Omental fat pad (tissue), 4 donors: ENCODE measurements at places on chromosomes 7 and 10.

- DNase-seq: no peak
Observed at GRCh38 chr10:75331081-75331480, 70.5 kb downstream of the ZNF503 start.

GRCh38 chr7:17297243-17297642 lies 1.2 kb upstream of the AHR start:
- no peak for DNase-seq

DNA sequence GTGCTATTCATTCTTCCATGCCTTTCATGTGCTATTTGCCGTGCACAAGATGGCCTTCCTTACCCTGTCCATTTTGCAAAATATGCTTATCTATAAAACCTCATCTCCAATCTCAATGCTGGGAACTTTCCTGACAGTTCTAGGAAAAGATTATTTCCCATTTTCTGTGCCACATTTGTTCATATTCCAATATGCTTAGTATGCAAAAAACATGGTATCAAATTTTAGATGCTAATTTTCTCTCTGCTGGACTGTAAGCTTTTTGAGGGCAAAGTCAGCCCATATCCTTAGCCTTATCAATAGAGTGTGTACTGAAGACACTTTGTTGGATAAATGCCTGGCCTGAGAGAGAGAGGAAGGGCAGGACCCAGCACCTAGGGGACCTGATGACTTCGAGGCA lies 39.4 kb downstream of the MGAM2 start:
- no peak for DNase-seq

- DNase-seq: no peak
Observed at GRCh38 chr7:537911-538634, 18.4 kb upstream of the PDGFA start.

GRCh38 chr7:151374139-151374538 lies 32.5 kb downstream of the NUB1 start:
- no peak for DNase-seq

DNA sequence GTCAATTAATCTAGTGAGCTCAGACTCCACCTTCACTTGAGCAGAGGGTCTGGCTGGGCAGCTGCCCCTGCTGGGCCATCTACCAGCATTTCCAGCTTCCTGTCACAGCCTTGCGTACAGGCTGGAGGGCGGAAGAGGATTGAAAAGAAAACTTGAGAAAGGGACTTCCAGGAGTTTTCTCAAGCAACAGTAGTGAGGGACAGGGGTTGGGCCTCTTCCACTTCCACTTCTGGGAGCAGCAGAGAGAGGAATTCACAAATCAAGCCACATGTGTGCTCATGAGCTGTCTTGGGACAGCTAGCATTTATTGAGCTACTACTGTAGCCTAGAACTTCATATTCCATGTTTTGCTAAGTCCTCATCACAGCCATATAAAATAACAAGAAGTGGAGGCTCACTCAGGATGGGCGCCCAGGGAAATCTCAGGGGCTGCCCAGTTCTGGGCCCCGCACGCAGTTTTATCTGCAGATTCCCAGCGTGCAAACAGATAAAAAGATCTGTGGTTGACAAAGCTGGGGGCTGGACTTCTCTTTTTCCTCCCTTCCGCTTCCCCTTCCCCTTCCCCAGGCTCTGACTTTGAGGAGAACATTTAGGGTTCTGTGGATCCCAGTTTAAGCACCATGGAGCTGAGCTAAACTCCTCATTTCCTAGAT lies 135.8 kb downstream of the RGS10 start:
- no peak for DNase-seq

DNA sequence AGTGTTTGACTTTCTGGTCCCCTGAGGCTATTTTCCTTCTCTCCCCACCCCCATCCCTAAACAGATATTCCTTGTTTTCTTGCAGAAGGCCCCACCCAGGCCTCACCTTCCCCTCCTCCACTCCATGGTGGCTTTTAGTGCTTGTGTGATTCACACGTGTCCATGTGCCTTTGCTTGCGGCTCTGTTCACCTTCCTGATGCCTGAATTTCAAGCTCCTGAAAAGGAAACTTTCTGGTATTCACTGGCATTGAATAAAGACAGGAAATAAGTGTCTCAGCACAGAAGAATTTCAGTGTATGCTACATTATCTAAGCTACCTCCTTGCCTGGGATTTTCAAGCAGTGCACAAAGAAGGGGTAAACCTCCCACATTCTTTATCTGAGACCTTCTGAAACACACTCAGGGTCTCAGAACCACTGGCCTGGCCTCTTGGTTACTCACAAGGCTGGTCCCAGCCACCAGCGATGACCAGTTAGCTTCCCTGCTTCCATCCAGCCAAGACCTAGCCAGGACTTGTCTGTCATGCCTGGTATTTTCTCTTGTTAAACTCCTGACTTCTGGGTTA lies 17.2 kb upstream of the UBE2H start:
- DNase-seq: no peak

DNA sequence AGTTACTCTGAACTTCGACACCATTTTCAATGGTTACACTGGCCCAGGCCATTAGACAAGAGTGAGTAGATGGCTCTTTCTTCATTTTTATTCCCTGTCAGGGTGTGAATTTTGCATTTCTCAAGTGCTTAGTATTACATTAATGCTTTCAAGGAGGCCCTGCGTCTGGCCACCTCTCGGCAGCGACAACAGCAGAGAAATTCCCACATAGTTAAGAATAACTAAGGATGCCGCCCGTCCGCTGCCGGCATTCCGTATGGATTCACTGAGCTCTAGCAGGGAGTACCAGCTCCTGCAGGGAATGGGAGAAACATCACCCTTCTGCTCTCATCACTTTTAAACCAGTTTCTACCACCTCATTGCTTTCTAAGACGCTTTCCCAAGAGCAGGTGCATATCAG lies 153.6 kb downstream of the TCERG1L start:
- no peak for DNase-seq

GRCh38 chr7:30866939-30867338 lies 44.7 kb upstream of the AQP1 start:
- DNase-seq: no peak

- no peak for DNase-seq
Observed at GRCh38 chr10:120018695-120019094, 126.2 kb downstream of the SEC23IP start.

- no peak for DNase-seq
Observed at GRCh38 chr10:84331091-84331490, 2.7 kb downstream of the CCSER2 start.

DNA sequence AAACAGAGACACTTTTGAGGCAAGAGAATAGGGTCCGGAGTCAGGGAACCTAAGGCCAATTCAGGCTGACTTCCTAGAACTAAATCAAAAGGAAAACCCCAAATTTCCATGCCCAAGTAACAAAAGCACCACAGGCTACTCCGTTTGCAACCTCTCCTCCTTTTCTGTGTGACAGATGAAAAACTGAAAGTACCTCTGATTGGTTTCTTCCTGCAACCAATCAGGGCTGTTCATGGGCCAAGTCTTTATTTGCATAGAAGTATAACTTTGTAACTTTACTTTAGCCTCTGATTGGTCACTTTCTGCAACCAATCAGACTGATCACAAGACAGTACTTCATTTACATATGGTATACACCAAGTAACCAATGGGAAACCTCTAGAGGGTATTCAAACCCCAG lies 239.9 kb upstream of the KCND2 start:
- no peak for DNase-seq

DNA sequence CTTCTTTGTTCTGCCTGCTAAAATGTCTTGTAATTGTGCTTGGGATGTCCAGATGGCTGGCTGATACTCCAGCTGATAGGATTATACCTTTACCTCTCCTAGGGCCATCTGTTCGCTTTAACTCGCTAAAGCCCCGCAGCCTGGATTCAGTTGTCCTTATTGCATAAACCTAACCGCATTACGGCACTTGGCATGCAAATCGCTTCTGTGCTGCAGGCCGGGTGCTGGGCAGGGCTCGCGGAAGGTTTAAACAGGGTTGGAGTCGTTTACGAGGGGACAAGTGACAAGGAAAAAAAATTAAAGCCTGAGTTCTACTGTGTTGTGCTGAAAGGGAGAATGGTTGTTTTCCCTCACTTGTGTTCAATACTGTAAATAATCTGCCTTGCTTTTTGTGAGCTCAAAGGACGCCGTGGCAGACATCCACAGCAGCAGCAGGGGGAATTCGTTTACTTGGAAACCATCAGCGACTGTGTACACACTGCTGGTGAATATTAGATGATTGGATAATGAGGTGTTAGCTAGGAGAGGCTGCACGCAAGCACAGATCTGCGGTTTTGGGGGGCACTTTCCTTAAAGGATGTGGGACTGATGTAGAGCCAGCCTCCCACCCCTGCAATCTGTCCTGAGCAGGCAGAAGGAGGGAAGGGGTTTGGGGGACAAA lies 93.0 kb downstream of the EBF3 start:
- no peak for DNase-seq

DNA sequence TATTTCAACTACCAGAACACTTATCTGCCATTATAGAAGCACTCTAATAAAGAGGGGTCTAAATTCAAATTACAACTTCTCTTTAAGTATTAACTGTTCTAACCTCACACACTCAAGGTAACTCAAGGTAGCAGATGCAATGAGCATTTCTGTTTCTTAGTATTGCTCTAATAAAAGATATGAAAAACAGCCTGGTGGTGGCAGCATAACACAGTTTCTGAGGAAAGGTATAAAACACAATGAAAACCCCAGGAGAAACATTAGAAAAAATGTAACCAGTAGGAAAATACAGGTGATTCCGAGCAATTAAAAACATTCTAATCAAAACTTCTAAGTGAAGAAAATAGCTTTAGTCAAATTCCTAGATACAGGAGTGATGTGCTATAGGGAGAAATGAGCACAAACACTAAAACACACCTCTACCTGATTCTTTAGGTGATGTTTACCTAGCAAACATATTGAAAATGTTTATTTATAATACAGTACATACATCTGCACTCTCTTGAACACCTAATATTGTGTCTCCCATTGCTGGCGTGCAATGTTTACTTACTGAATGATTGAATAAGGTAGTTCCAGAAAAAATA lies 3.5 kb downstream of the MKRN1 start:
- no peak for DNase-seq

GRCh38 chr7:55546814-55547213 lies 25.5 kb downstream of the VOPP1 start:
- DNase-seq: peak; percentile 60

- DNase-seq: no peak
Observed at GRCh38 chr10:117164592-117165537, 26.8 kb upstream of the VAX1 start.

GRCh38 chr7:76394957-76395356 lies 14.5 kb downstream of the SSC4D start:
- DNase-seq: no peak

- no peak for DNase-seq
Observed at GRCh38 chr7:74267756-74268565, 13.8 kb upstream of the RFC2 start.

DNA sequence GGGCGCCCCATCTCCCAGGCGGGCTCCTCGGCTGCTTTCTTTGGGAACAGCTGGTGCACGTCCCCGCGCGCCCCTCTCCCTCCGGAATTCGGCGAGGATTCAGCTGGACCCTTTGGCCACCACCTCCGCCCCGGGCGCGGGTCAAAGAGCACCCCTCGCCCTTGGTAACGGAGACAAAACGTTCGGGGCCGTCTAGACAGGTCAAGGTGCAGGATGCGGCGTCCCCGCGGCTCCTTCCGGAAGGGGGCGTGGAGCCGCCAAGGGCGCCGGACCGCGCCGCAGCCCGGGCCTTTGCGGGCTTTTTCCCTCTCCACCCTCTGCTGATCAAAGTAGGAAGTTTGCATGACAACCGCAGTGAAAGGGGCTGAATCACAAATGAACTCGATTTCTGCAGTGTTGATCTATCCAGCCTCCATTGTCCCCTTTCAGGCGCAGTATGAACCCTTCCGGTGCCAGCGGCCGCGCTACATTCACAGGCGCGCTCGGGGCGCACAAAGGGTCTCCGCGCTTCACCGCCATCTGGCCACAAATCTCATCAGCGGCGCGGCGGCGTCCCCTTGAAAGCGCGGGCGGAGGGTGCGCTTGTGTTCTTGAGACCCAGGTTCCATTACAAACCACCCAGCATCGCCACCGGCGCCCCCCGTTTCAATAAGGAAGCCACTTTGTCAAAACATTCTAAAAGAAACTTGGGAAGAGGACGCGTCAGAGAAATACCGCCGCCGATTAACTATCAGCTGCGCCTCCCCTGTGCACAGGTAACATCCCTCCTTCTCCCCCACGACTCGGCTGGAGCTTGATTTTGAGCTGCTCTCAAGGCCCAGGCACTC lies 36.4 kb downstream of the CNPY1 start:
- DNase-seq: no peak

DNA sequence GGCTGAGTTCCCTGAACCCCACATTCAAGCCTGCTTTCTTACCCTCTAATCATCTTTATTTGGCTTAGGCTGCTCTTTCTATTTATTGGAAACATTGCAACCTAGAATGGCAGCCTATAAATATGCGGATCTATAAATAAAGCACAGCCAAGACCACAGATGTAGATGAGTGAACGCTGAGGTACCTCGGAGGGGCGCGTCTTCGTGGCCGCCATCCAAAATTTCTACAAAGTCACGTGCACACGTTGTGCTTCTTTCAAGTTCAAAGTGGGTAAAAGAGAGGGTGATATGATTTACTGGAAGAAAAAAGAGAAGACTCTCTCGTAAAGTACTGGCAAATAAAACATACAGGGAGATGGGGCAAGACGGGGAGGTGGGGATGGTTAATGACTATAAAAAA lies 132.6 kb upstream of the RSU1 start:
- DNase-seq: no peak

- no peak for DNase-seq
Observed at GRCh38 chr10:78170026-78170475, 136.4 kb downstream of the RPS24 start.

GRCh38 chr7:1741751-1742554 lies 71.9 kb downstream of the ELFN1 start:
- DNase-seq: no peak

- peak; percentile 94 for DNase-seq
Observed at GRCh38 chr10:133309100-133309719, 496 bp downstream of the ZNF511 start.

GRCh38 chr7:35253460-35253709 lies 515 bp downstream of the TBX20 start:
- DNase-seq: no peak

DNA sequence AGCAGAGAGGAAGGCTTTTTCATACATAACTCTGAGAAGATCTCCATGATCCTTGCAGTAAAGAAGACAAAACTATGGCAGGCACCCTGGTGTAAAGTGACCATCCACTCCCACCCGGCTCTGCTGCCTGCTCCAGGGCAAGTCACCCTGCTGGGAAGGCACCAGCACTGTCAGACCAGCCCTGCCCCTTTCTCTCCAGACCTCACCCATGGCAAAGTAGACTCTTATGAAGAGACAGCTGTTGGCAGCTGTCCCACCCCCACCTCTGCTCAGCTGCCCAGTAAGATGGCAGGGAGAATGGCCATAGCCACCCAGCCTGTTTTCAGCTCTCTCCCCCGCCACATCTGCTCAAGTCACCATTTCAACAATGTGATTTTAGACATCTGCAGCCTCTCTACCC lies 8.6 kb upstream of the ZMIZ2 start:
- no peak for DNase-seq

- DNase-seq: no peak
Observed at GRCh38 chr10:103692436-103692951, 162.9 kb downstream of the SH3PXD2A start.

DNA sequence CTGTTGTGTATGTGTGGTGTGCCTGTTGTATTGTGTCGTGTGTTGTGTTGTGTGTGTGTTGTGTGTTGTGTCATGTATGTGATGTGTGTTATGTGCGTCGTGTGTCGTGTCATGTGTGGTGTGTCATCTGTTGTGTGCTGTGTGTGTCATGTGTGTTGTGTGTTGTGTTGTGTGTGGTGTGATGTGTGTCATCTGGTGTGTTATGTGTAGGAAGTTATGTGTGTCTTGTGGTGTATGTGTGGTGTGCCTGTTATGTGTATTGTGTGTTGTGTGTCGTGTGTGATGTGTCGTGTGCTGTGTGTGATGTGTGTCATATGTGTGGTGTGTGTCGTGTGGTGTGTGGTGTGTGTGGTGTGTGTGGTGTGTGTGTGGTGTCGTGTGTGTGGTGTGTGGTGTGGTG lies 145.2 kb downstream of the DNAJB6 start:
- no peak for DNase-seq
